CD4-positive, alpha-beta T cell treated with Interleukin-12 subunit alpha and Interleukin-12 subunit beta, for 1 hour (primary cell): ENCODE measurements at places on chromosomes 5 and 9.

- no peak for DNase-seq
Observed at GRCh38 chr9:17401858-17402257, 177.0 kb upstream of the SH3GL2 start.

GRCh38 chr9:122127396-122127798 is 32.2 kb downstream of the NDUFA8 start:
- DNase-seq = no peak

DNA sequence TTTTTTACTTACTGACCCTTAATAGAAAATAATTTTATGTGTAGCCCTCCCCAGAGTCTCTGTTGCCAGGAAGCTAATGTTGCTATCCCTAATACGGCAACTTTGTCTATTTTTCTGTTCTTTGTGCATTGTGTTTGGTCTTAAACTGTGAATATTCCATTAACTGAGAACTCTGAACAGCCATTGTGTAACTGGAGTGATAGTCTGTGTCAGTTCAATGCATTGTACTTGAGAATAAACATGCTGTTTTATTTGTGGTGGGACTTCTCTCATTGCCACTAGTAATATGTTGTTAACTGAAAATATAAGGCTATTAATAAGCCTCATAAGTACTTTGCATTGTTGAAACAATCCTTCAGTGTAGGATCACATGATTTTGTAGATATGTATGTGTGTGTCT is 278.3 kb upstream of the DMRT1 start:
- no peak for DNase-seq

DNA sequence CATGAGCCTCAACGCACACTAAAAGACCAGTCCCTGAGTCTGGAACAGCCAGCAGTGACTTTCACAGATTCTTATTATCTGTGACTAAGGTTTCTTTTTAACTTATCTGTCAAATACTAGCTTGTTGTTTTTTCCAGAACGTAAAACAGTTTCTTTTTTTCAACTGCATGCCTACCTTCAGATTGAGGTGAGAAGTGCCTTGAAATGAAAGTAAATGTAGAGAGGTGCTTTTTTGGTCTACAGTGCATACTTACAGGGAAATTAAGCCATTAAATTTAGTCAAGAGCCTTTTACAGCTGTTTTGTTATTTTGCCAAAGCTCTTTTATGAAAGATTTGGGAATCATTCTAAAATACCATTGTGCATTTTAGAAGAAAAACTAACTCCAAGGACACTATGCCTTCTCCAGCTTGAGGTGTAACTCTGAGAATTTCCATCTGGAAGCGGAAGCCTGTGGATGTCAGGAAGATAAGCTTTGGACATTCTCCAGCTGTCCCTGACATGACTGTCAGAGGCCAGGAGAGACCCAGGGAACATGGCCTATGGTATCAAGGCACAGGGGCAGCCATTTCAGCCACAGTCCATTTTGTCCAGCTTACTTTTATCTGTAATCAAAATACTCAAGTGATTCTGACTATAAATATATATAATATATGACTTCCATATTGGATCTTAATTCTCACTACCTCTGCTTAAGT is 230.3 kb downstream of the GLIS3 start:
- DNase-seq = no peak

DNA sequence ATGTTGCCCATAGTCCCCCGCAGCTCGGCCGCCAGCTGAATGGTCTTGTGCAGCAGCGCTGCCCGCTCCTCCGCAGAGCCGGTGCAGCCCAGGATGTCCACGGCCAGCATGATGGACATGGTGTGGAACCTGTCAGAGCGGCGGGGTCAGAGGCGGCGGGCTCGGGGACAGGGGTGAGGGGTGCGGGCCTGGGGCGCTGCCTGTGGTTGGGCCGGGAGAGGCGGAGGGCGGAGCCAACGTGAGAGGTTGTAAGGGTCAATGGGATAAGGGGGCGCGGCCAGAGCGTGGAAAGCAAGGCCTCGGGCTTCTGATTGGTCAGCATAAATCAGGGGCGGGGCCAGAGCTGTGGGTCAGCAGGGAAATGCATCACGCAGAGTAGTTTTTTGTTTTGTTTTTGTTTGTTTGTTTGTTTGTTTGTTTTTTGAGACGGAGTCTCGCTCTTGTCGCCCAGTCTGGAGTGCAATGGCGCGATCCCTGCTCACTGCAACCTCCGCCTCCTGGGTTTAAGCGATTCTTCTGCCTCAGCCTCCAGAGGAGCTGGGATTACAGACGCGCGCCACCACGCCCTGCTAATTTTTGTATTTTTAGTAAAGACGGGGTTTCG is 6.8 kb upstream of the TOR2A start:
- no peak for DNase-seq

DNA sequence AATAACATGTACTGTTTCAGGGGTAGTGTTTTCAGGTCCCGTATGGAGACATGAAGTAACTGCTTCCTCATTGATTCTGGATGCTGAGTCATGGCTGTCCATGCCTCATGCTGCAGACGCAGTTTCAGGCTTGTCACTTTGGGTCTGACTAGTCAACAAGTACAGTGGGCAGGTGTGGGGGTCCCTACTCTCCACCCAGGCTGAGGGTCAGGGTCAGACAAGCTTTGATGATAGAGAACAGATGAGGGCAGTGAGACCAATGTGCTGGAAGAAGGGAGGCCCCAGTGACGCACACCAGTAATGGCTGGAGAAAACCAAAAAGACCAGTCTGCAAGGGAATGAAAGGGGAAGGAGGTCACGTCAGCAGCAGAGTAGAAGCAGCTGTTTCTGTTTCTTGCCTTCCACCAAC is 80.0 kb upstream of the NFIL3 start:
- no peak for DNase-seq

GRCh38 chr9:7121055-7121454 is 363.3 kb downstream of the KDM4C start:
- DNase-seq = peak; percentile 5

GRCh38 chr5:17925276-17925675 is 291.0 kb downstream of the TAF11L14 start:
- DNase-seq = no peak

DNA sequence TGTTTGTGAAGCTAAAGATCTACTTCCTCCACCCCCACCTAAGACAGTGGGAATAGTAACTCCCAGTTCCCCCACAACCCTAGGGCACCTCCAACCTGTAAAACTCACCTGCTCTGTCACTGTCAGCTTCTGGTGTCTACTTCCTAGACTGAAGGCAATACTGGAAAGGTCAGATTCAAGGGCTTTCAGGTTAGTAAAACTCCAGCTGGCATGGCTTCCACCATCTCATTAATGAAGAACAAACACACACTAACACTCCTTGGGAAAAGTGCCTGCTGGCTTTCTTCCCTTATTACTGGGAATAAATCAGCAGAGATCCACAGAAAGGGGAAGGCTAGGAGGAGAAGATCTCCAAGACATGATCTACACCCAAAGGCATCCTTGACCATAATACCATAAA is 109.9 kb downstream of the TMEM174 start:
- DNase-seq = no peak

- DNase-seq = no peak
Observed at GRCh38 chr9:75228893-75229292, 140.6 kb downstream of the OSTF1 start.

GRCh38 chr5:15643731-15644130 is 143.8 kb downstream of the FBXL7 start:
- no peak for DNase-seq

DNA sequence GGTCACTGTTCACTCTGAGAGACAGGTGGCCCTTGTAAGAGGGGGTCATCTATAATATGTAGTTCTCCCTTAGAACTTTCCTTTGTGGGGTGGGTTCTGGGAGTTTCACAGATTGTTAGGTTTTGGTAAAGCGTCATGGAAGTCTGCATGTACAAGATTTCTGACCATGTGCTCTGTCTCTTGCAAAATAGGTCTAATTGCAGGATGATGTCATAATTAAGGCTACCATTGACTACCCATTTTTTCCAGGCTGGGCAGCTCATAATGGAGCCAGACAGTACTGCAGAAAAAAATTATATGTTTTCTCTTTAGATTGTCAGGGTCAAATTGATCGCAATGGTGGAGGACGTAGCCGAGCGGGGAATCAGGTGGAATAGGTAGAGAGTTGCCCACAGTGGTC is 3.7 kb upstream of the GM2A start:
- DNase-seq = no peak

- no peak for DNase-seq
Observed at GRCh38 chr9:136023410-136024225, 62.4 kb upstream of the UBAC1 start.

- no peak for DNase-seq
Observed at GRCh38 chr5:32022638-32023037, 151.5 kb downstream of the GOLPH3 start.

- DNase-seq = no peak
Observed at GRCh38 chr5:74034733-74035132, 408.7 kb downstream of the ARHGEF28 start.

- DNase-seq = no peak
Observed at GRCh38 chr5:41447650-41448510, 62.5 kb downstream of the PLCXD3 start.

DNA sequence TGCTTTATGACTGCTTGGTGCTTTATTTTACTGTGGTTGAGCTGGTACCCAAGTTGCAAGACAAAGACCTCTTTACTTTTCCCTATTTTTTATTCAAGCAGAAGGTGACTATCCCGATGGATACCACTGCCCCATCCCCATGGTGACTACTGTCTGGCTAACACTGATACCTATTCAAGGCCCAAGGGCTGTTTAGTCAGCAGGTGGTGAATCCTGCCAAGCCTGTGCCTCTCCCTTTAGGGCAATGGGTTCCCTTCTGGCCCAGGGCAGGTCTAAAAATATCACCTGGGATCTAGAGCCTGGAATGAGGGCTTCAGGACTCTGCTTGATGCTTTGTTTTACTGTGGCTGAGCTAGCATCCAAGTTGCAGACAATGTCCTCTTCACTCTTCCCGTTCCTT is 510.0 kb upstream of the GRAMD2B start:
- DNase-seq = no peak

DNA sequence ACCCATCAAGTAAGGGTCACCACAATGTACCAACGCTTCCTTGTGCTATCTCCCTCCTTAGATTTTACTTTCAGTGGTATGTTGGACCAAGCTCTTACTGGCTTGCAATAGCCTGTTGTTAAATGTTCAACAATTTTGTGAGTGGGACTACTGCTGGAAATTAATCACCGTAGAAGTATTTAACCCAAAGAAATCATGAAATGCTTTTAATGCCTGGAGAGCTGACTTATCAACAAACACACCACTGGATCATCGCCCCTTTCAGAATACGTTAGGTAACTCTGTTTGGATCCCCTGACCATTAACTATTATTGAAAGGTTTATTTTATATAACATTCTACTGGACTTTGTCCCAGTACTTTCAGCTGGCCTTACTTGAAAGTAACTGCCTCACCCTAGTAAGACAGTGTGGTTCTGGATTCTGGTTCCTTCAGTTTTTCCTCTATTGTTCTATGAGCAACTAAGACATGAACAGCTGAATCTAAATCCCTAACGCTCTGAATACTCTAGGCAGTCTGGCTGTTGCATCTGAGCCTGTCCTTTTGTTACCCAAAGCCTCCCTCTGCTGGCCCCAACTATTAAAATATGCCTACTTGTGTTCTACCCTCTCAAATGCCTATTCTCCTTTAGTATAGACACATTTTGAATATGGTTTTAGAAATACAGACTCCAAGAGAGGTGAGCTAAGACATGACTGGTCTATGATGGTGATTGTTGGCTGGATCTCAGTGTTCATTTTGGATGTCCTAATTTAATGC is 1203.4 kb upstream of the DMAC1 start:
- no peak for DNase-seq

- no peak for DNase-seq
Observed at GRCh38 chr5:154776167-154776566, 21.0 kb downstream of the LARP1 start.

GRCh38 chr5:88109818-88110217 is 158.8 kb downstream of the TMEM161B start:
- no peak for DNase-seq

DNA sequence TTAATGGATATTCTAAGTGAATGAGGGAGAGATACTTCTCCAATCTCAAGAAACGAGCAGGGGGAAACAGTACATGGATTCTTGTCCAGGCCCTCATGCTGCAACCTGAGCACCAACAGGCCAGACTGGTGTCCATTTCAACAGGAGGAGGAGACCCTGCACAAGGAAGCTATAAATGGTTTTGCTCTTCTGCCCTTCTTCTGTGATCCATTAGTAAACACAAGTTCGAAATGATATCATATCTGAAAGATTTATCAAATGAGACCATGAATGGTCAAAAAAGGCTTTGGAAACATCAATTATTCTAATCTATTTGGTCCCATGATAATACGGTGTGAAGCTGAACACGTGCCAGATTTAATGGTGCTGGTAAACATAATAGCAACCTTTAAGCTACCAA is 109.8 kb downstream of the NR6A1 start:
- no peak for DNase-seq

DNA sequence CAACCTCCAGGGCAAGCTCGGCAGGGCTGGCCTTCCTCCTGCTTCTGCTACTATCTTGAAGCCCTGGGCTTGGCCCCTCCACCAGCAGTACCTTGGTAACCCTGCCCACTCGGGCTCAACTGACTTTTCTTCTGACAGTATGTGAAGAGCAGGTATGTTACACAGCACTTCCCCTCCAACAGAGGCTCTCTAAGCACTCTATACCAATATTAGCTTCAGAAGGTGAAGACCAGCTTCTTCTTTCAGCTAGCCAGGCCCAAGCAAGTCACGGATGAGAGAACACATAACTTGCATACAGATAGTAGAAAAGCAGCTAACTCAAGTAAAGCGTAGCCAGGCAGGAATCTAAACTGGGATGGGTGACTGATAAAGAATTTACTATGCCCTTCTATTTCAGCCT is 64.3 kb downstream of the FEM1C start:
- no peak for DNase-seq

DNA sequence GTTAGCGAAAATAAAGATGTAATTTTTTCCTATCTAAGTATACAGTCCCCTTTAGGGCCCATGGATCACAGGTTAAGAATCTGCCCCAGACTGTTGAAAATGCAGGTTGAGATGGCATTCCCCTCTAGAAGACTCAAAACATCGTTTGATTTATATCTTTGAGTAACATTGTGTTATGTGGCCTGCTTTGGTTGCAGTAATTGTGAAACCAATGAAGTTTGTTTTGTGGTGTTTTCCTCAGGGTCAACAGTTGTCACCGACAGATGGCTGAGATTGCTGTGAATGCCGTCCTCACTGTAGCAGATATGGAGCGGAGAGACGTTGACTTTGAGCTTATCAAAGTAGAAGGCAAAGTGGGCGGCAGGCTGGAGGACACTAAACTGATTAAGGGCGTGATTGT is 7.8 kb downstream of the CCT5 start:
- DNase-seq = no peak

DNA sequence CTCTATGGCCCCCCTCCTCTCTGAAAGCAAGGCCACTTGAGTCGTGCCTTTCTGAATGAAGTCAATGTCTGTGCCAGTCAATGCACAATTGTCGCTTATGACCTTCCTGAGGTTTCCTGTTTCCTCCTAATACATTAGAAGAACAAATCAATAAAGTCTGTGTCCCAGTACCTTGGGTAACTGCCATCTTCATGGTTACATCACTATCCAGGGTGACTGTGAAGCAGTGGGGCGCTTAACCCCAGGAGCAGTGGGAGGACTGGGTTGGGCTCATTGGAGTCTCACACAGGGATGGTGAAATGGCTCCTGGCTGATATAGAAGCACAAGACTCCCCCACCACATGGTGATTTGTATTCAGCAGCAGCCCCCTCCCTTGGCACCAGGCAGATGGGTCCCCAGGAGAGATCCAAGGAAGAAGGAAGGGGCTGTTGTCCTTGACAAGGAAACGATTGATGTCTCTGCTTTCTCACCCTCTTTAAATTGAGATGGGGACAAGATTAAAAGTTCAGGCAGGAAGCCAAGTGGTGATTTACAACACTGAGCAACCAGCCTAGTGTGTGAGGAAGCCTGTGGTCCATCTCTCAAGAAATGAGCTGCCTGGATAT is 261.9 kb upstream of the ZNF462 start:
- DNase-seq = no peak

GRCh38 chr9:81634915-81635516 is 54.3 kb downstream of the TLE1 start:
- DNase-seq = no peak
